ENCODE measurements at places on chromosomes 6 and 20.
A peak's percentile ranks its signal among the peaks of the same experiment; 100 is the strongest.

GRCh38 chr6:30465595-30466306, 23.6 kb upstream of the HLA-E start:
- DNase-seq, result no peak

DNA sequence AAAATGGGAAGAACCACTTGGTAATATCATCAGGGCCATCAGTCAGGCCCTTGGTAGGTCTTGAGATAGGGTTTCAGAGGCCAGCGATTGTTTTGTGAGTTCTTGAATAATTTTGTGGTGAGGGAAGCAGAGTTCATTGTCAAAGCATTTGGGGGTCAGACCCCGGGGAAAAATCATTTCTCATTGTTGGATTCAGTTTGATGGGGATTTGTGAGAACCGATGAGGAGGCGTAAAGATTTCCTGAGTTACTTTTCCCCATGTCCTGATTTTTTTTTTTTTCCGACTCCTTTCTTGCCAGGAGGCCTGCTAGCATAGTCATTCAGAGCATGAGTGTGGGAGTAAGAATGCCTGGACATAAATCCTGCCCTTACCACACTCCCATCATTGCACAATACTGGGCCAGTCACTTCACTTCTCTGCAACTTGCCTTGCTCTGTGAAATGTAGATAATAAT, 60.3 kb downstream of the TSHZ2 start:
- DNase-seq, result no peak

GRCh38 chr6:6694368-6694780, 105.9 kb downstream of the LY86 start:
- DNase-seq, result no peak

GRCh38 chr6:131250122-131250521, 114.9 kb downstream of the AKAP7 start:
- DNase-seq, result no peak

DNA sequence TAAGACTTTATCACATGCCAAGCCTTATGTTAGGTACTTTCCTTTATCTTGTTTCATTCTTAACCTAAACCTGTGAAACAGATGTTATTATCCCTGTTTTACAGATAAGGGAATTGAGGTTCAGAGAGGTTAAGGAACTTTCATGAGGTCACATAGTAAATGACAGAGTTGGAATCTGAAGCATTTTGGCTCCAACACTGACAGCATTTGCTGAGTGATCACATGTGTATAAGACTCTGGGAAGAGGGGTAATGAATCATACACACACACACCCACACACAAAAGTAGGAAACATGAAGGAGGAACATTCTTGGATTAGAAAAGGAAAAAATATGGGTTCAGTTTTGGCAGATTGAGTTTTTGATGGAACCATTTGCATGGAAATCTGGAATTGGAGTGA, 212.5 kb downstream of the GJA1 start:
- no peak for DNase-seq

GRCh38 chr6:105817961-105818360, 268.2 kb upstream of the PRDM1 start:
- DNase-seq, result no peak

GRCh38 chr6:43671011-43671800, 16.4 kb downstream of the MRPS18A start:
- DNase-seq, result no peak

- DNase-seq, result no peak
Measured at GRCh38 chr6:107565165-107565723, 75.3 kb downstream of the SOBP start.

DNA sequence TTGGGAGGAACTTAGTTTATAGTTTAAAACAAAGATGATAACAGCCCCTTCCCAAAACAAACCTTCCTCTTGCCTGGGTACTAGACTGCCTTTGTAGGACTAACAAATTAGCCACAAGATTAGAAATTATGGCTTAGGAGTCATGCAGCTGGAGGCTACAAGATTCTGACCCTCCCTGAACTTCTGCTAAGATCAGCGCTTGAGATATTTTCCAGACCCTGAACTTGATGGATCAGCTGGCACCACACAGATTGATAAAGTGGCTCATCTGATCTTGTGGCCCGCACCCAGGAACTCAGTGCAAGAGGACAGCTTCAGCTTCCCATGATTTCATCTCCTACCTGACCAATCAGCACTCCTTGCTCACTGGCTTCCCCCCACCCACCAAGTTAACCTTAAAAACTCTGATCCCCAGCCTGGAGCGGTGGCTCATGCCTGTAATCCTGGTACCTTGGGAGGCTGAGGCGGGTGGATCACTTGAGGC, 5.9 kb upstream of the SERINC3 start:
- DNase-seq, result no peak

DNA sequence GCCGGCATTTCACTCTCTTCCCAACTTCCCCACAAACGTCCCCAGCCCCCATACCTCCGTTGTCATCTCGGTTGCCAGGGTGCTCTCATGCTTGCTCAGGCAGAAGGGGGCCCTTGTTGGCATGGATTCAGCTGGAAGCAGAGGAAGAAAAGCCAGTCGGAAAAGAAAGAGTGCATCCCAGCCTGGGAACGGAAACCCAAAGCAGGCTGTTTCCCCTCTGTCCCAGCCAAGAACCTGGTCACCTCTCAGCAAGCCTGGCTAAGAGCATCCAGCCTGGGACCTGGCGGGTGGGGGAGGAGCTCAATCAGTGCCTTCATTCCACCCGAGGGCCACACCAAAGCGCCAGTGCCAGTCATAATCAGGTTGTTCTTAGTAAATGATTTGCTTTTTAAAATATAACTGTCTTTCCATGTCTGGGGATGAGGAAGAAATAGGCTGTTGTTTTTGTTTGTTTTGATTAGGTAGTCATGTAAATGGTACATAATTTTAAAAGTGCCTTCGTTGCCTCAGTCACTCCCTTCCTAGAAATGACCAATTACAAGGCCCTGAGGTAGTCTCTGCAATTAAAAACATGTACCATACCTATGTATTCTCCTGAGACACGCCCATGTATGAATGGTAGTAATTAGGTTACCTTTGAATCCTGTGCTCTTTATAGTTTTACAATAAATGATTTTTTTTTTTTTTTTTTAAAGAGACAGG, 21.1 kb downstream of the CHMP4B start:
- DNase-seq, result no peak

DNA sequence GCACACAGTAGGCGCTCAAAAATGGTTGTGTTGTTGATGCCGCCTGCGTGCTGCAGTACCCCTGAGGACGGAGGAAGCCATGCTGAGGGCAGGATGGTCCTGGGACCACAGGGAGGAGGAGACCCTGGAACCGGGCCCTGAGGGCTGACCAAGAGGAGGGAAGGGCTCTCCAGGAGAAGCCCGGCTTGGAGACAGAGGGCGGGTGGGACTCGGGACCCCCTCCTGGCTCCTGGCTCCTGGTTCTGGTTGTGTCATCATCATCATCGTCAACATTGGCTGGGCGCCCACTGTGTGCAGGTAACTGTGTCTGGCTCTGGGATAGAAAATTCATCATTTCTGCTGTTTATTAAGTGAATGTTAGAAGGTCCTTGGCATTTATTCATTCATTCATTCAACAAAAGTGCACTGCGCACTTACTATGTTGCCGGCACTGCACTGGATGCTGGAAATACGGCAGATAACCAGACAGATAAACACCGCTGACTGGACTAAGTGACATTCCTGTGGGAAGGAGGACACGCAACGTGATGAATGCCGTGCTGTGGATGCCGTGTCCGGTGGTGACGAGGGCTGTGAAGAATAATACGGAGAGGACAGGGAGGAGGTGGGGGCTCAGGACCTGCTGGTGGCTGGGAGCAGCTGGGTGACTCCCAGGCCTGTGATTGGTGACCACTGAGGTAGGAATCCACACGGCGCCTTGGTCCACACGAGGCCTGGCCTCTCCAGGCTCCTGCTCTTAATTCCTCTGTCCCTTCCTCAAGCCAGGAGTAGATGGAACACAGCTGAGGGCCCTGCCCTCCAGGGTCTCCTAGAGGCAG, 35.3 kb downstream of the SPDEF start:
- DNase-seq, result no peak

GRCh38 chr6:4820704-4821276, 44.6 kb downstream of the CDYL start:
- DNase-seq, result no peak

- DNase-seq, result peak; percentile 47
Measured at GRCh38 chr20:24776755-24777271, 172.3 kb upstream of the CST7 start.

- no peak for DNase-seq
Measured at GRCh38 chr6:106724848-106725247, 95.5 kb downstream of the QRSL1 start.

DNA sequence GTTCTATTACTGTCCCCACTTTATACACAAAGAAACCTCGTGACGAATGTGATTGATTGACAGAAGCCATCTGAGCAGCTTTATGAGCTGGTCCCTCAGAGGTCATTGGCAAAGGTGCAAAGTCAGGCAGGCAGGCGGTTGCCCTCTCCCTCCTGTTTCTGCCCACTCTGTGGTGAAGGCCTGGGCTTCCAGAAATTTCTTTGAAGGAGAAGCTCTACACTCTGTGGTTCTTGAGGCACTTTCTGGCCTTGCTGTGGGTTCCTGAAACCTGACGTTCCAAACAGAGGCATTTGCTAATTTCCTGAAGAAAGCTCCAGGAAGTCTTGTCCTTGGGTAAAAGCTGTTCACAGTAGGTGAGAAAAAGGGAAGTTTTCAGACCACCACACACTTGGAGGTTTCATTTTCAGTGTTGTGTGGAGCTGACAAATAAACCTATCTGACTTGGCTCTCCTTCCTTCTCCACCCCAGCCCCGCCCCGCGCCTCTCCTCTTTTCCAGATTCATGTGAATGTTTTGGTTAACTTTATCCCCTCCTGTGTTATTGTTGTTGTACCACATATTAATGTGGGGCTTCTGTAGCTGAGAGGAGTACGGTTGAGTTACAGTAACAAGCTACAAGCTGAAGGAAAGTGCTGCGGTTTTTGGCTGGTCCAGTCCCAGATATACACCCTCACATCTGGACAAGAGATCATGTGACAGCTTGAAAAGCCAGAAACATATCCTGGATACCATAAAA, 274.1 kb downstream of the CLIC5 start:
- DNase-seq, result no peak
